Activated naive CD4-positive, alpha-beta T cell treated with anti-CD3 and anti-CD28 coated beads for 36 hours (primary cell): ENCODE measurements at places on chromosomes 3 and 15.

DNA sequence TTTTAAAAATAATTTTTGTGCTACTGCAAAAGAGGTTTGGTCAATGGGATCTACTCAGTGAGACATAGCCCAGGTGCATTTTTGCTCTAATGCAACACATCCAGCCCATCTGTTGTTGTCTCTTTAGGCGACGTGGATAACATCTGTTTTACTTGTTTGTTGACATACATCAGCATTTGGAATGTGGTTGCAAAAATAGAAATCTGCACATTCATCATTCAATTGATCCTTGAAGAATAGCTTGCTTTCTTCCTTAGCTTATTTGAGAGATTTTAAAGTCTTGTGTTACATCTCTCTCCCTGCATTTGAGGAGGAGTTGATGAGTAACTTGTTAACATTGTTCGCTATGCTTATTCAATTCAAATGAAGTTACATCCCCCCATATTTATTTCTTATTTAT lies 1202.3 kb downstream of the NSUN3 start:
- DNase-seq, result no peak

DNA sequence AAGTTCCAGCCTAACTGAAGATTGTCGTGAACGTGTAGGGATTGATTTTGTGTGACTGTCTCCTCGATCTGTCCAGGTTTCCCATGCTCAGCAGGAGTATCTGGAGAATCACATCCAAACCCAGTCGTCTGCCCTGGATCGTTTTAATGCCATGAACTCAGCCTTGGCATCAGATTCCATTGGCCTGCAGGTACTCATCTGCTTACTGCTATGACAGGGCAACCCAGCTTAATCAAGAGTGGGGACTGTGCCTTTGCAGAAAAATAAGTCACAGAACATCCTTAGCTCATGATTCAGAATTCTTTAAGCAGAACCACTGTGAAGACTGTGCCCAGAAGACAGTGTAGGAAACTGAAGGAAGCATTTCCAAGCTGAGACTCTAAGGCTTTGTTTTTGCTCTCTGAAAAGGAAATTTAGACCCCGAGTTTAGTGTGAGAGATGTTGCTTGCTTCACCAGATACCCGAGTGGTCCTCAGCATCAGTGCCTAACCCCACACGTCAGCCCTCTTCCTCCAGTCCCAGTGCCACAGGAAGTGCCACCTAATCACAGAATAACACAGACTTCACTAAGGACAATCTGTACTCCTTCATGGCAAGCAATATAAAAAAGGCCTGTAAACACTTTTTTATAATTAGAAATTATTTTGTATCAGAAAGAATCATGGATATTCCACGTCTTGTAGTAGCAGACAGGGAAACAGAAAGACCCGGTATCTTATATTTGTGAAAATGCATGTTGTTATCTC lies 34.2 kb downstream of the MYZAP start:
- DNase-seq, result no peak

GRCh38 chr3:192068464-192069254 lies 607.7 kb downstream of the PYDC2 start:
- no peak for DNase-seq

DNA sequence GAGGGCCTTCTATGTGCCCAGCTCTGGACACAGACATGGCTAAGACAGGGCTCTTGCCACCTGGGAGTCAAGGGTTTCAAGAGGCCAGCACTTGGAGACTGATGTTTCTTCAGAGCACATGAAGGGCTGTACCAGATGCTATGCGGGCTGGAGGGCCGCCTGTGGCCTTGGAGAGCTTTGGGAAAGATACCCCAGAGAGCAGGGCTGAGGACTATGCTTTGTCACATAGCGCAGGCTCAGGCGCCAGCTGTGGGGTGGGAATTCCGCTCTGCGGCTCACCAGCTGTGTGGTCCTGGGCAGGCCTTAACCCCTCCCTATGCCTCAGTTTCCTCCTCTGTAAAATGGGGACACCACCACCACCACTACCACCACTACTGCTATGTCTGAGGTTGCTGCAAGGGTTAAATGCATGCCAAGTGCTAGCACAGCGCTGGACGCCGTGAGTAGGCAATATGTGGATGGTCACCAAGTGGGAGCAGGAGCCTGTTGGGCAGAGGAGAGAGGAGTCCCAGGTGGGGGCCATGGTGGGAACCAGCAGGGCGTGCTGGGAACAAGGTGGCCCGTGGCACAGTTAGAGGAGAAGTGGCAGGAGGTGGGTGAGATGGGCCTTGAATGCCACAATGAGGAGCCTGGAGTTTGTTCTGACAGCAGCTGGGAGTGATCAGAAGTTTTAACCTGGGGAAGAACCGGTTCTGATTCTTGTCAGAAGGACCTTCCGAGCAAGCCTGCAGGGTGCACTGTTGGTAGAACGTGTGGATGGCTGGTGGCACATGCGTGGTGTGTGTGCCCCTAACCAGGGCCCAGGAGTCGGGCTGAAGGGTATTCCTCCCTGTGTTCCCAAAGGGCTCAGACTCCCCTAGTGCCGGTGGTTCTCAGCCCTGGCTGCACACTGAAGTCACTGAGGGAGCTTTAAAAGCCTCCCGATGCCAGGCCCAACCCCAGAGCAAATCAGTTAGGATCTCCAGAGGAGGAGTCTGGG lies 41.7 kb downstream of the FEM1B start:
- no peak for DNase-seq

DNA sequence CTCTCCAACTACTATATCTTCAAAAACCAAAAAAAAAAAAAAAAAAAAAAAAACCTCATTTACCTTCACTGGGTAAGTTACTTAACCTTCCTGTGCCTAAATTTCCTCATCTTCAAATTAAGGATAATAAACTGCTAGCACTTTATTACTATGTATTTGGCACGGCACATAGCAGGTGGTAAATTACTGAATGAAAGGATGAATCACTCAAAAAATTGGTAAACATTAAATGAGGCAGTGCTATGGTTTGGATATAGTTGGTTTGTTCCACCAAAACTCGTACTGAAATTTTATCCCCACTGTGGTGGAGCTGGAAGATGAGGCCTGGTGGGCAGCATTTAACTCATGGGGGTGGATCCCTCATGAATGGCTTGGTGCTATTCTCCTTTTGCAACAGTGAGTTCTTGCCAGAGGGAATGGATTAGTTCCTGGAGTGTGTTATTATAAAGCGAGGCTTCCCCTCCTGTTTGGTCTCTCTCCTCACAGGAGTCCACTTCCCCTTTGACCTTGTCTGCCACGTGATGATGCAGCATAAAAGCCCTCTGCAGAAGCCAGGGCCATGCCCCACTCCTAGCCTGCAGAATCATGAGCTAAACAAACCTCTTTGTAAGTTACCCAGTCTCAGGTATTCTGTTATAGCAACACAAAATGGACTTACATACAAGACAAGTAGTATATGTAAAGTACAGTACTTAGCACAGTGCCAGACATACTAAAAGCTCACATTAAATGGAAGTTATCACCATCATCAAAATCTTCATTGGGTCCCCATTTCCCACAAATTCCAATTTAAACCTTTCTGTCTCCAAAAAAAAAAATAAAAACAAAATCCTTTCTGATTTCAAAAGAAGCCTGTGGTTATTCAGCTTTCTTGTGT lies 20.6 kb downstream of the DCUN1D1 start:
- DNase-seq, result no peak

DNA sequence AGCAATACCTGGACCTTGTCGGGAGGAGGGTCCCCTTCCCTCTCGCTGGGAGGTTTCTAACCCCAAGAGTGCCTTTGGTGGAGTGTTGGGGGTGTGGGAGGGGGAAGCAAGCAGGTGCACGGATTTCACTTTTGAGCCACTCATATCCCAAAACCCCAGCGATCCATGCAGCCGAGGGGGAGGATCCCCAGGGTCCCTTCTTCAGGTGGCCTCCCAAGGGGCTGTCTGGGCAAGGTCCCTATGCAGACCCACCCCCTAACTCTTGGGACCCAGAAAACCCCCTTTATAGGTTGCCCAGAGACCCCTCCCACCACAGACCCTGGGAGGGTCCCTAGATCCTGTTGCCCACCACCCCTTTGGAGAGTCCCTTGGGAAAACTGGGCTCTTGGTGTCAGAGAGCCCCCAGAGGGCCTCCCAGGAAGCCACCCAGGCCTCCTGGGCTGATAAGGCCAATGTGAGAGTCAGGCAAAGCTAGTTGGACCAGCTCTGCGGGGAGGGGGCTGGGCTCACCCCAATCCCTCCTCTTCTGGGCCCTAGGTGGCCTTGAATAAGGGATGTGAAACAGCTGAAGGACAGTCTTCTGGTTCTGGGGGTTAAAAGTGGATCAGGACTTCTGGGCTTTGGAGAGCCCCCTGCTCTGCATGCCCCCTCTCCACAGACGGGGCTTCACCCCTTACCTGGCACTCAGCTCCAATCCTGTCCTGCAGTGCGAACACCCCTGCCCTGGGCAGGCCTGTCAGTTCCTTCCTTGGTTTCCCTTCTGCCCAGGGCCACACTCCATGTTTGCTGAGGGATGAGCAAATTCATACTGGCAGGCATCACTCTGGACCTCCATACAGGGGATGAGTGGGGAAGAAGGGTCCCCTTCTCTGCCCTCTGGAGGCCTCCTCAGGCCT lies 932 bp upstream of the PLCD1 start:
- no peak for DNase-seq
